Fibroblast of pulmonary artery (primary cell): ENCODE measurements at places on chromosomes 3 and 15.

DNA sequence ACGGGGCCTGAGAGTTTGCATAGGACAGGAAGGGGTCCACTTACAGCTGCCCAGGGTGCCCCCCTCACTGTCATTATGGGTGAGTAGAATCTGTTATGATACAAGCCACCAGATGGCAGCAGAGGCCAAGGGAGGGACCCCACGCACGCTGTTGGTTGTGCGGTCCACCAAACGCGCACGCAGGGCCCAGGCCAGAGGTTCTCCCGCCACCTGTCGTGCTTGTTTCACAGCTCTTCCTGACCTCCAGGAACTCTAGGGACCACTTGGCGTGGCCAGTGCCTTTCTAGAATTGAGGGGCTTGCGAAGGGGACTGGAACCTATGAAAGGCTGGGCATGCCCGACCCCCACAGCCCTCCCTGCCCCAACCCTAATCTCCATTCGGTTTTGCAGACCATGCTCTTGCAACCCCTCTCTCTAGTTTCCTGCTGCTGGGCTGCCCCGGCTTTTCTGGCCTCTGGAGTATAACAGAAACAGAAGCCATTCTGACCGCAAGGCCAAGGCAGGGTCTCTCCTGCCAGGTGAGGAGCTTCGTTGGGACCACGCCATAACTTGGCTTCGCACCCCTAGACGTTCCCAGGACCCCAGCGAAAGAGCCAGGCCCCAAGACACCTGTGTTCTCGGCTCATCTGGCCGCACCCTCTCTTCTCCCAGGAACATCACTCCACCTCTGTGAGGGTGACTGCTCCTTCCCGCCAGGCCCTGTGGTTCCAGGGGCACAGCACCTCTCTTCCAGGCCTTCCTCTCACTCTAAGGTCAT, 46.0 kb downstream of the ALDH1L1 start:
- DNase-seq: peak; percentile 61

DNA sequence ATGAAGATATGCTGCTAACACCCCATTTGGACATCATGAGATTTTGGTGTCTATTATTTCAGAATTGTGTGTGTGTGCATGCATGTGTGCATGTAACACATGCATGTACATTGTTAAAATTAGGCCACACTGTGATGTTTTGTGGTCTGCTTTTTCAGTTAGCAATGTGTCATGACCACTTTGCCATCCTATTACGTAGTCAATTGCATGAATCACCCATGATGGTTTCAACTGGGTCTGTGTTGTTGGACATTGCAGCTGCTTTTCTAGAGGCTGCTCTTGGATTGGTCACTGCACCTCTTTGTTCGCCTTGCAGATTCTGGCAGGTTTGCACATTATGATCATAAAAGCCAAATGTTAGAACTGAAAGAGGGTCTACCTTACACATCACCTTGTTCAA, 101.0 kb upstream of the THBS1 start:
- no peak for DNase-seq

DNA sequence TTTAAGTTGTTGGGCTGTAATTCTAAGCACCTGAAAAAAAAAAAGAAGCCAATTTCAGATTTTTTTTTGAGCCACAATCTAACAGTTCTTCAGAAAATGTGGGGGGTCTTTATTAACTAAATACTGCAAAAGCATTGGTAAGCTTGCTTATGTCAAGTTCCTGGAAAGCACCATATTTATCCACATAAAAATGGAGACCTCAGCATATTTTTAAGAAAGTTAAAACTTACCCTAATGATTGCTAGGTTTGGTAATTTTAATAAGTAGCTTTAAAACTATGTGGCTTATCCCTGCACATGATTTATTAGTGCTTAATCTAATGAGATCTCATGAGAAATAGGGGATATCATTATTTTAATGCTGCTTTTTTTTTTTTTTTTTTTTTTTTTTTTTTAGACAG, 156.8 kb downstream of the USP13 start:
- no peak for DNase-seq

- peak; percentile 80 for DNase-seq
These were observed 74.6 kb upstream of the LEKR1 start for GRCh38 chr3:156751461-156752025.

- no peak for DNase-seq
These were observed 353.9 kb upstream of the KCNMB2 start for GRCh38 chr3:178182337-178182779.
